ENCODE measurements at places on chromosomes 1 and 21. TPM values are rescaled to one million over a fixed set of nuclear protein-coding genes. Genes with fewer than 3 reads are reported as not detected.

- no peak overlapping the region for H3K4me3 ChIP-seq
- no peaks in the 10 kb centered on the region for H3K27me3 ChIP-seq
- no peaks in the 10 kb centered on the region for H3K36me3 ChIP-seq
- H3K27ac ChIP-seq: peak overlapping the region; percentile 53
These were observed 17.5 kb upstream of the IGFN1 start for GRCh38 chr1:201172999-201173610.

DNA sequence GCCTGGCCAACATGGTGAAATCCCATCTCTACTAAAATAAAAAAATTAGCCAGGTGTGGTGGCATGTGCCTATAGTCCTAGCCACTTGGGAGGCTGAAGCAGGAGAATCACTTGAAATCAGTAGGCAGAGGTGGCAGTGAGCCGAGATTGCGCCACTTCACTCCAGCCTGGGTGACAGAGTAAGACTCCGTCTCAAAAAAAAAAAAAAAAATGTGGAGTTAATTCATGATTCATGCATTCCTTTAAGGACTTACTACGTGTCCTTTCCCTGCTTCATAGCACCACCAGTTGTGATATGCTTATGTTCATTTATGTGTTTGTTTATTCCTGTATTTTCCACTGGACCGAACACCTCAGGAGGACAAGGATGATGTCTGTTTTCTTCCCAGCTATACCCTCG lies 12.7 kb upstream of the PRELP start:
- H3K27ac ChIP-seq: no peak overlapping the region
- H3K4me3 ChIP-seq: no peak overlapping the region
- H3K27me3 ChIP-seq: no peaks in the 10 kb centered on the region
- DNase-seq: peak; percentile 84

- peak overlapping the region; percentile 74 for H3K27ac ChIP-seq
- H3K4me1 ChIP-seq: peaks cover 22% of the 10 kb centered on the region
These were observed 821 bp upstream of the KHDRBS1 start for GRCh38 chr1:32012709-32013385.

- H3K4me3 ChIP-seq: no peak overlapping the region
- no peaks in the 10 kb centered on the region for H3K4me1 ChIP-seq
- H3K36me3 ChIP-seq: no peaks in the 10 kb centered on the region
These were observed 26.9 kb downstream of the ITPKB start for GRCh38 chr1:226711976-226712741.

- no peaks in the 10 kb centered on the region for H3K4me1 ChIP-seq
- H3K36me3 ChIP-seq: no peaks in the 10 kb centered on the region
- no peak overlapping the region for H3K4me3 ChIP-seq
These were observed 714 bp upstream of the ST6GALNAC5 start for GRCh38 chr1:76866566-76866965.

DNA sequence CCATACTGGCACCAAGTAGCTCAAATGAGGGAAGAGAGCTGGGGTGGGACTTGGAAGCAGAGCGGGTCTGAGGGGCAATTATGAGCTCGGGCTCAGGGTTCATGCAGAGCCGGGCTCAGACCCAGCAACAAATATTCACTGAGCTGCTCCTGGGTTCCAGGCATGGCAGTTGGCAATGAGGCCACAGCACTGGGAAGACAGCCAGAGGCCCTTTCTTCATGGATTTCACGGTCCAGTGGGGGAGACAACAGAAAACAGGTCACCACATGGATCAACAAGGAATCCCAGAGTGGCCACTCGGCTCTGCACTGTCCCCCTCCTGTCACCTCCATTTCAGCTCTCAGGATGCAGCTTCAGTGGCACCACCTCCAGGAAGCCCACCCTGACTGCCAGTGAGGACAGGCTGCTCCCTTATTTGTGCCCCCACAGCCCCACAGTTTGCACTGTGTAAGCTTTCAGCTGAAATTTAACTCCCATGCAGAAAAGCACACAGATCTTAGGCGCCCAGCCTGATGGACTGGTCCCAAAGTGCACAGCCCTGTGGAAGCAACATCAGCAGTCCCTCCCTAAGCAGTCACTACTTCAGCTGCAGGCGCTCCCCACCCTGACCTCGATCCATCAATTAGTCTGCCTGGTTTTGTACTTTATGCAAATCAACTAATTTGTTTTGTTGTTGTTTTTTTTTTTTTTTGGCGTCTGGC lies 22.4 kb downstream of the ARHGEF19 start:
- peaks cover 42% of the 10 kb centered on the region for H3K4me1 ChIP-seq
- H3K27ac ChIP-seq: peak overlapping the region; percentile 88
- no peak for DNase-seq
- no peak overlapping the region for H3K4me3 ChIP-seq
- H3K27me3 ChIP-seq: no peaks in the 10 kb centered on the region

DNA sequence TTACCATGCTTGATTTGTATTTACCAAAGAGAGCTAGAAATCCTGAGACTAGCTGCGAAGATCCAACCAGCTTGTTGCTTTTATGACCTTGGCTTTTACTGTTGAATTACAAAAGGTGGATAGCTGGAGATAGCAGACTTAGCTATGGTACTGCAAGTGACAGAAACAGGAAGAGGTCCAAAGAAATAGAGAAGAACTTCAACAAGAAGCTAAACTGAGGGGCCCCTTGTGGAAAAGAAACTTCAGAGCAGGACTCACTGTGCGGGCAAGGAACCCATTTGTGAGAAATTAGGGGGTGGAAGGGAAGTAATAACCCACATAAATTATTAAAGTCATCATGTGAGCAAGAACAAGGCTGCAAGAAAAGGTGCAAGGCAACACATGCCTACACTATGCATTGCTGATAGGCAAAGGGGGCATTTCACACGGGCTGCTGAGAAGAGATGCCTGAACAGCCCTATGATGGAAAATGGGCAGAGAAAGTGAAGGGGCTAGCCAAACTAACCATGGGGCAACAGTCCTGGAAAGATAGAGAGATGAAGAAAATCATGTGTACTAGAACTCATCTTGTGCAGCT lies 116.6 kb upstream of the PRDX6 start:
- no peaks in the 10 kb centered on the region for H3K36me3 ChIP-seq
- DNase-seq: no peak
- no peaks in the 10 kb centered on the region for H3K27me3 ChIP-seq
- H3K27ac ChIP-seq: no peak overlapping the region

Gene C1orf198
- total RNA-seq: 20.5 TPM

All from PC-9 (cell line).